ENCODE measurements at places on chromosomes 2 and 18.

DNA sequence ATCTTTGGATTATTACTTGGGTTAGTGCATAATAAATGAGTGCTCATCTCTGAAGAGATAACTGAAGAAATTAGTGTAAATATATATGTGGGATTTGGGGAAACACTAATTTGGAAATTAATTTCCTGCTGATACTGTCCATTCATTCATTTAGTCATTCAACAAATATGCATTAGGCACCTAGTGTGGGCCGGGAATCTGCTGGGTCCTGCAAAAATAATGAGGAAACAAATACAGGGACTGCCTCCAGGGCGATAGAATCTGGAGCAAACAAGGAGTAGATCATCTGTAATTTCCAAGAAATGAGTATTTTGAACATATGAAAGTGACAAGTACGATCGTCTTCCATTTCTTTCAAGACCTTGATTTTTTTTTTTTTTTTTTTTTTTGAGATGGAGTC is 203.7 kb upstream of the LYPD1 start:
- no peak for DNase-seq

DNA sequence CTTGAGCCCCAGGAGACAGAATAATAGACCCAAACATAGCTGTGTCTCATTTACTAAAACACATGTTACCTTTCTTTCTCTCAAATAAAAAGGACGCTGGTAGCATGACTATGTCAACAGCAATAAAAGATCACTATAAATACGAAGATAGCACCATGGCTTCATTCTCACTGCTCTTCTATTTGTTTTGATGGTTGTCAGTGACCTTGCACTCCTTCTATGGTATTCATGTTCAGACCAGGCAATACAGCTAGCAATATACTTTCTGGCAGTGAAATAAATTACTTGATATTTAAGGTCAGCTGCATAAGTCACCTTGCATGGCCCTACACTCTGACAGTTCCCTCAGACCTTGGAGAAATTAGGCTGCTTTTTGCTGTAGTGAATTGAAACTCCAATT is 263.2 kb upstream of the CDH7 start:
- no peak for DNase-seq

GRCh38 chr2:182573553-182573952 is 142.5 kb upstream of the DNAJC10 start:
- no peak for DNase-seq

DNA sequence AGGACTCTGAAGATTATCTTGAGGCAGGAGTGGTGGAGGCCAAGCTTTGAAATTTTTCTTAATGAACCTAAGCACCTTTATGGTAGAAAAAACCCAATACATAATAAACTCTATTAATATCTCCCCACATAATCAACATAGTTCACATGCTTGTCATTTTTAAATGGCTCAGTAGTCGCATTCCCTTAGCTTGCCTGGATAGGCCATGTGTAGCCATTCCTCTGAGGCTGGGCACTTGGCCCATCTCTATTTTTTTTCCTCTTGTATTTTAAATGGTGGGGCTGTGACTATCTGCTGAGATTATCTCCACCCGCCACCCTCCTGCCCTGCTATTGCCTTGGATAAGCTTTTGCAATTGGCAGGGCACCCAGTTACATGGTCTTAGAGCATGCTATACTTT is 143.1 kb downstream of the FHOD3 start:
- no peak for DNase-seq

- DNase-seq, result no peak
These were observed 930.7 kb upstream of the CELF4 start for GRCh38 chr18:38496222-38496793.

- no peak for DNase-seq
These were observed 23.6 kb downstream of the THUMPD2 start for GRCh38 chr2:39755466-39755865.

GRCh38 chr2:207448006-207448405 is 81.8 kb upstream of the CREB1 start:
- no peak for DNase-seq

DNA sequence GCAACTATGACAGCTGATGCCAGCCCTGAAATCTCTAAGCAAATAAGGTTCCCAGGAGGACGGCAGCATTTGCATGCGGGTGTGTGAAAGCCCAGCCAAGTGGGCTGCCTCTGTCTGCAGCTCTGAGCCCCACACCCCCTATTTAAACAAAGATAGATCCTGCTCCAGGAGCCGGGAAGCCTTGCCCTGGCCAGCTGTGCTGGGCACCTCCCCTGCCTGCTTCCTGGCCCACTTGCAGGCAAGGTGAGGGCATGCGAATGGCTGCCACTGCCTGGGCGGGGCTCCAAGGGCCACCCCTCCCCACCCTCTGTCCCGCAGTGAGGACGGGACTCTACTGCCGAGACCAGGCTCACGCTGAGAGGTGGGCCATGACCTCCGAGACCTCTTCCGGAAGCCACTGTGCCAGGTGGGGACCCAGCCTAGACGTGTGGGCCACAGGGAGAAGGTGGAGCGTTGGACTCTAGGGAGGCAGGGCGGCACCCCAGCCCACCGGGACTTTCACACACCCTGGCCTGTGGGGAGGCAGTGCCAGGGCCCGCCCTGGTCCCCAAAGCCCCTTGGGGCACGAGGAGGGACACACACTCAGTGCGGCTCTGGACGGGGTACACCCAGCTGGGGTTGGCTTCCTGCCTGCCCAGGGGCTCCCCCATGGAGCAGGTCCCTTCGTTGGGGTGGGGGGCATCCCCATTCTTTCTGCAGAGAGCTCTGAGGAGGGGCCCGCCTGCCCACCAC is at the start of gene ANO7:
Gene ANO7, plus strand, starts transcription at position 317 of the 732 bp plus-strand sequence. CDS start 1,387 bp downstream, outside the sequence.
- DNase-seq, result no peak

DNA sequence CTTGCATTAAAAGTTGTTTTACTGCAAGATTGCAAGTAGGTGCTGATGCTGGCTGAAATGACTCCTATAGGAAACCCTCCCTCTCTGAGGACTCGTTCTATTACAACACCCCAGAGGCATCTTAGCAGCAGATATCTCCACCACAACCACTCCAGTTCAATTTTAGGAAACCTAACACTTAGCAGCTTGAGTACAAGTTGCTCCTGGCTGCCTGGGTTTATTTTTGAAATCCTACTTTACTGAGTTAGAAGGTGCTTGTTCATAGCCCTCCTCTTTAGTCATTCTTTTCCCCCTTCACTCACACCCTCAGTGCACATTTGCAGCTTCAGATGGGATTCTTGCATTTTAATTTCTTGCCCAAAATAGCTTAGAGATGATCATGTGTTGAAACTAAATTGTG is 111.5 kb downstream of the MTCL1 start:
- DNase-seq, result no peak

GRCh38 chr2:5798084-5798483 is 105.9 kb downstream of the SOX11 start:
- no peak for DNase-seq

GRCh38 chr2:34291076-34291475 is 692.0 kb upstream of the FAM98A start:
- no peak for DNase-seq

- DNase-seq, result no peak
These were observed 100.5 kb downstream of the SLC4A3 start for GRCh38 chr2:219727771-219728429.

- DNase-seq, result no peak
These were observed 440.4 kb upstream of the CDH20 start for GRCh38 chr18:60892855-60893254.

- no peak for DNase-seq
These were observed 468.9 kb downstream of the PARD3B start for GRCh38 chr2:205014201-205014600.

GRCh38 chr2:102895376-102895775 is 133.5 kb downstream of the TMEM182 start:
- no peak for DNase-seq

All from cortex of kidney (tissue), 1 donor.